Activated T-cell treated with anti-CD3 and anti-CD28 coated beads, Interleukin-2, amount 50 U/mL, for 48 hours (primary cell): ENCODE measurements at places on chromosomes 6 and 20.

DNA sequence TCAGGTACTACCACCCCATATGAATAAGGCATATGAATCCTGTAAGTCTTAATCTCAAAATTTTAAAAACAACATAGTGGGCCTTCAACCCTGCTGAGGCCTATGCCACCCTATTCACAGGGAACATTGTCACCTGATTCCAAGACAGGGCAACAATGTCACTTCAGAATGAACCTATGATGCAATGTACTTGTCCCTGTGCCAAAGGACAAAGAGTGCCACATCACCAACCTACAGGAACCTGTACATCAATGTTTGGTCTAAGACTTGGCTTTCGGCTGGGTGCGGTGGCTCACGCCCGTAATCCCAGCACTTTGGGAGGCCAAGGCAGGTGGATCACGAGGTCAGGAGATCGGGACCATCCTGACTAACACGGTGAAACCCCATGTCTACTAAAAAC is 318.5 kb upstream of the JARID2 start:
- DNase-seq, result no peak

DNA sequence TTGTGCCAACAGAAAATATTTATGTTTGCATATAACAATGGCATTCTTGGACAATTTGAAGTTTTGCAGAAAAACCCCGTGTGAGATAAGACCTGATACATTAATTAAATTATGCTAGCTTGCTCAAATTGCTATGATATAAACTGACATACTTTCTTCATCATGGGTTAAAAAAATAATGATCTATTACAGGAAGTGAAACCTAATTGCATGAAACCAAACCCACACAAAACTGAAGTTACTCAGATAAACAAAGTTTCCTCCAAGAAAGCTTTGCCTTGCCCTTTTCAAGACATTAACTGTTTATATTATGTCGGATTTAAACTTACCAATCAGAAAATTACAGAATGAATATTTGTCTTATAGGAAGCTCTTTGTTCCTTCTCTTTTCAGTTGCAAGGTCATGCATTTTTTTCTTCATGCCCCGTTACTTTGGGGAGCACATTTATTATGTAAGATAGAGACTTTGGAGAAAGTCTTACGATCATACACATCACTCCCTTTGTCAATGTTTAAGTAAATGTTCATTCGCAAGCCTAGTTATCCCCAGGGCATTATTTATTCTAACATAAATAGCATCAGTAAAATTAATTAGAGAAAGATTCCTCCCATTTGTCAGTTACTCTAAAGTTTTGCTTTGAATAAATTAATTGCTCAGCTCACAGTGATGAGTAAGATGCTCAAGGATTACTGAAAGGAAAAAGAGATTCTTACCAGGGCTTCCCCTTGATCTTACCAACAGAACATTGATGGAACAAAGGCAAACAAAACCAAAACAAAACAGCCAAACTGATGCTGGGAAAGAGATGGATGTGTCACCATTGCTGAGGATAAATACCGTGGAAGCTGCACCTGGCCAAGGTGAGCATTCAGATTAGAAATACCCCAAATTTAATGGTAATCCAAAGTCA is 14.8 kb upstream of the TMEM244 start:
- no peak for DNase-seq

DNA sequence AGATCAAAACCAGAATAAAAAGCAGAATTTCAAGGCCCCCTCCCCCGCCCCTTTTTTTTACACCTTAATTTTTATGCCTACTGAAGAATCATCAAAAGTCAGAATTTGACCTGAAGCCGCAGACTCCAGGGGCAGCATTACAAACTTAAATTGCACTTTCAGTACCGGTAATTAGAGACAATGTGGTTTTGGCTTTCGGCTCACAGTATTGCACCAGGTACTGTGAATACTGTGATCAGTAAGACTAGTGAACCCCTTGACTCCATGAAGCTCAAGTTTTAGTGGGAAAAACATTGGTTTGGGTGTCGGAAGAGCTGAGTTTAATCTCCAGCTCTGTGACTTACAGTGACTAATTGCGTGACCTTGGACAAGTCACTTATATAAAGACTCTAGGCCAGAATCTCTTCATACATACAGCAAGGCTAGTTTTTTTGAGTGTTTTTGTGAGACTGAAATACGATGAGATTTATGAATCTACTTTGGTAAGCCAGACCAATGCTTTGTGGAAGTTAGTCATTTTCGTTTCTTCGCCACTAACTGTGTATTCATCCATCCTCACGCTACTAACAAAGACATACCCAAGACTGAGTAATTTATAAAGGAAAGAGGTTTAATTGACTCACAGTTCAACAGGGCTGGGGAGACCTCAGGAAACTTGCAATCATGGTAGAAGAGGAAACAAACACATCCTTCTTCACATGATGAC is 114.7 kb downstream of the SASH1 start:
- no peak for DNase-seq

GRCh38 chr20:38043512-38044300 is 10.2 kb downstream of the RPRD1B start:
- no peak for DNase-seq

GRCh38 chr6:108127826-108128225 is 38.0 kb upstream of the NR2E1 start:
- DNase-seq, result no peak

DNA sequence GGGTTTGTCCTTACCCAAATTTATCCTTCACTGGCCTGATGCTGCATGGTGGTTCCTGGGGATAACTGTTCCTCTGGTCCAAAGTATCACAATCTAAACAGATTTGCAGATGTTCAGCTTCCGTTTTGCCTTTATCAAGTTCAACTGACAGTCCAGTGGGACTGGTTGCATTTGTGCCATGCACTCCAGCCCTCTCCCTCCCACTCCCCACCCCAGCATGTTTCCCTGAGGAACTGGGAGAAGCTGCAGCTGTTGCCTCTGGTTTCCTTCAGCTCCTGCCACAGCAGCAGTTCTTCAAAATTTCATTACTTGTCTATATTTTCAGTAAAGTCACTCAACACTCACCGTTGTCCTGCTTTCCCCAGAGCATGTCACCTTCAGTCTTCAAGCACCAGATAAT is 39.5 kb upstream of the KIF16B start:
- DNase-seq, result no peak

DNA sequence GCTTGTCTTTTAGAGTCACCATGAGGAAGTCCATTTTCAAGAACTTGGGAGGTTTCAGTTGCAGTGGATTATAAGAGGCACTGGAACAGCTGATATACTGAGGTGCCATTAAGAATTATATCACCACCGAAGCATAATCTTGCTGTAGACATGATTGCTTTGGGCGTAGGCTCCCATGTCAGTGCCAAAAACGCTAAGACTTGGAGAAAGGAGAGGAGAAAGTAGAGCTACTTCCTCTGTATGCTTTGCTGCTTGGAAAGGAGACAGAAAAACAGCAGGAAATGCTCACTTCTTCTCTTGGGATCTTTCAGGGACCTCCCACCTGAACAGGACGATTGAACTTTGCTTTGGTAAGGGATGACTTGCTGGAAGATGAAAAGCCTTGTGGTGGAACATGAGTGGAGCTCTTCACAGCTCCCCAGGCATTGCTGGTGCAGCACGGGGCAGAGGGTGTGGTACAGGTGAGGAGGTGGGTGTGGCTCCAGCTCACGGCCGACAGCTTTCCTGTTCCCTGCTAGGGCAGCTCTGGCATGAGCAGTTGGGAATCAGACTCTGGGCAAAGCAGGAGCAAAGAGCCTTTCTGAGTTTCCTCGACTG is 190.4 kb upstream of the JAG1 start:
- DNase-seq, result no peak

DNA sequence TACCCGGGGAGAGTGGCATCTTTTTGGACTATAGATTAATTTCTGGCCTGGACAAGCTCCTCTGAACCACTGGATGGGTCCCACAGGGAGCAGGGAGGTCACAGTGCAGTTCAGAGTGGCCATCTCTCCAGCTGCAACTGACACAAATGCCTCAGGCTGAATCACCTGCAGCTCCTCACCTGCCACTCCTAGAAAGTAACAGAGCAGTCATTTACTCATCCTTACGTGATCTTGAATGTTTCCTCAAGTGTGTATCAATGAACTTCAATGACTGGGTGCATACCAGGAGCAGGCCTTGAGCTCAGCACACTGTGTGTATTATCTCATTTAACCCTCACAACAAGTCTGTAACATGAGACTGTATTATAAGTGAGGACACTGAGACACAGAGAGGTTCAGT is 40.0 kb upstream of the SIRPG start:
- no peak for DNase-seq

DNA sequence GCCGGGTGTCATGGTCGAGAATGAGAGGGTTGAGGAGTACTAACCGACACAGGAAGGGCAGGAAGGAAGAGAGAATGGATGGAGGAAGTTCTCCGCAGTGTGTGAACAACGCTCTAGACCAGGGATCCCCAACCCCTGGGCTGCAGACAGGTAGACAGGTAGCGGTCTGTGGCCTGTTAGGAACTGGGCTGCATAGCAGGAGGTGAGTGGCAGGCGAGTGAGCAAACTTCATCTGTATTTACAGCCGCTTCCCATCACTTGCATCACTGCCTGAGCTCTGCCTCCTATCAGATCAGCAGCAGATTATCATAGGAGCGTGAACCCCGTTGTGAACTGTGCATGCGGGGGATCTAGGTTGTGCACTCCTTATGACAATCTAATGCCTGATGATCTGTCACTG is 62.0 kb downstream of the SULF2 start:
- DNase-seq, result no peak

GRCh38 chr6:109318328-109318876 is 63.9 kb downstream of the CD164 start:
- DNase-seq, result no peak

- no peak for DNase-seq
These were observed 81.7 kb upstream of the PDE10A start for GRCh38 chr6:165744555-165745228.

GRCh38 chr20:13037727-13038126 is 29.0 kb downstream of the SPTLC3 start:
- no peak for DNase-seq

GRCh38 chr20:62666736-62667529 is 24.6 kb downstream of the SLCO4A1 start:
- DNase-seq, result no peak

DNA sequence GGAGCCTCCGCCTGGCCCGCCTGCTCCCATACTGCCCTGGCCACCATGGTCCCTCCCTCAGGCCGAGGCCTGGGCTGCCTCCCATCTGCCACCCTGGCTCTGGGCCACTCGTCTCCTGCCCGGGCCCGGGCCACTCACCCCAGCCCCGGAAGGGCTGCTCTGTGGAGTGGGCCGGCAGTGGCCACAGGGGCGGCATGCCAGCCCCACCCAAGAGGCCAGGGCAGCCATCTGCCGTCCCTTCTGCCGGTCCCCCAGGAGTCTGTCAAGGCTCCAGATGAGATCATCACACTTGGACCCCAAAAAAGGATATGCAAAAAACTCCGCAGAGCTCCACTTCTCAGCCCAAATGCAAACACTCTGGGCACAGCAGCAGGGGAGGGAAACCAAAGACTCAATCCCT is 23.8 kb upstream of the TLDC2 start:
- DNase-seq, result no peak

GRCh38 chr20:25452333-25452732 is 44.9 kb downstream of the GINS1 start:
- no peak for DNase-seq
